T-helper 1 cell (primary cell): ENCODE measurements at places on chromosomes 3 and 15.

DNA sequence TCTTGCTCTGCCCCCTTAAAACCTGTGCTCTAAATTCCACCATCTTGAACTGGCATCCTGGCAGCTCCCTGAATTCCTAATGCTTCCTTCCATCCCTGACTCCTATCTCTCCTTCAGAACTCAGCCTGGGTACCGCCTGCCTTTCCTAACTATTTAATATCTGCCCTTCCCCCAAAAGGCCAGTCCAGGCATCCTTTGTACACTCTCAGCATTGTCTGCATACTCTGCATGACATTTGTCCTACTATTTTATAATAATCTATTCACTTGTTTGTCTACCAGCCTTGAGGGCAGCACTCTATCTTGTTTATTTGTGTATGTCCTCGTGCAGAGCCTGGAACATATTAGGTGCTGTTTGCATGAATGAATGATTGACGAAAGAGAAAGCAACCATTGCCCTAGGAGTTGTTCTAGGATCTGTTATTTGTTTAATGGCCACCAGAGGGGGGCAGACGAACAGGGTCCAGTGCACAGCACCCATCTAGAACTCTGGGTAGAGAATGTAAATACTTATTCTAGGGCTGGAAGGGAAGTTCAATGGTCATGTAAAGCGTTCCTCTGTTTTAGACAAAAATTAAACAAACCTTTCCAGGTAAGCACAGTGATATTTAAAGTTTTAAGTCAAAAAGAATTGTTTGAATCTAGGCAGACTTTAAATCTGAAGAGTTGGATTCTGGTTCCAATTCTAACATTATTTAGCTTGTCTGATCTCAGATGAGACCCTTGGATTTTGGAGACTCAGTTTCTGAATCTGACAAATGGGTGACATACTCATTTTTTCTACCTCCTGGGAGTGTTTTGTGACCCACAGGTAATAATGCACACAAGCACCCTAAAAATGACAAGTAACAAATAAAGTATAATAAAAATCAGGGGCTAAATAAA is 125.8 kb upstream of the GALNT15 start:
- no peak for DNase-seq

GRCh38 chr3:119194237-119195150 is 21.1 kb downstream of the UPK1B start:
- no peak for DNase-seq

DNA sequence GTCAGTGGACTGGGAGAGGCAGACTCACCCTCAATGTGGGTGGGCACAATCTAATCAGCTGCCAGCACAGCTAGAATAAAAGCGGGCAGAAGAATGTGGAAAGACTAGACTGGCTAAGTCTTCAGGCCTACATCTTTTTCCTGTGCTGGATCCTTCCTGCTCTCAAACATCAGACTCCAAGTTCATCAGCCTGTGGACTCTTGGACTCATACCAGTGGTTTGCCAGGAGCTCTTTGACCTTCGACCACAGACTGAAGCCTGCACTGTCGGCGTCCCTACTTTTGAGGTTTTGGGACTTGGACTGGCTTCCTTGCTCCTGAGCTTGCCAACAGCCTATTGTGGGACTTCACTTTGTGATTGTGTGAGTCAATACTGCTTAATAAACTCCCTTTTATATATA is 68.0 kb downstream of the CNTN3 start:
- no peak for DNase-seq

DNA sequence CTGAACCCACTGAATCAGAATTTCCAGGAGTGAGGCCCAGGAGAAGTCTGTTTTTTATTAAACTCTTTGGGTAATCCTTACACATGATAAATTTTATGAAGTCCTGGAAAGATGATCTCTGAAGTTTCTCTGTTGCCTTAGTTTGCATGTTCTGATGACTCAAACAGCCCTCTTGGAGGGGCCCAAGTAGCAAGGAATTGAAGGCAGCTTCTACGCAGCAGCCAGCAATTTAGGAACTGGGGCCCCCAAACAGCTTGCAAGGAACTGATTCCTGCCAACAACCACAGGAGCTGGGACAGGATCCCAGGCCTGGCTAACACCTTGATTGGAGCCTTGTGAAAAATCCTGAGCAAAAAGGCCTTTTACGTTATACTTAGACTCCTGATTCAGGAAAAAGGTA is 5.4 kb upstream of the ACP3 start:
- no peak for DNase-seq

DNA sequence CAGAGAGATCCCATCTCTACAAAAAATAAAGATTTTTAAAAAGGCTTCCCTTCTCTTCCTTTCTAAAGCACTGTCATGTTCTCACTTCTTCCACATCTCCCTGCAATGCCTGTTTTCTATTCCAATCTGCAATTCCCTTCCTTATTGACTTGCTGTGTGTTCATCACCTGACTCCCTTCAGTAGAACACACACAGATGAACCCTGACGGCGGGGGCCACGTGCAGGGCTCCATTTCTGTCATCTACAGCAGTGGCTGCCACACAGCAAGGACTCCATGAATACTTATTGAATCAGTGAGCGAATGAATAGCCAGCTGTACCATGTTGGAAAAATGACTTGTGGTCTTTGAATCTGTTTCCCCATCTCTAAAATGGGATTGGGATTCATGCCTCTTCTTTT is 26.1 kb downstream of the BHLHE40 start:
- DNase-seq: no peak

- no peak for DNase-seq
Observed at GRCh38 chr3:49313896-49314688, 25.8 kb downstream of the USP4 start.

GRCh38 chr3:175805825-175806224 is 946.7 kb downstream of the NAALADL2 start:
- no peak for DNase-seq

DNA sequence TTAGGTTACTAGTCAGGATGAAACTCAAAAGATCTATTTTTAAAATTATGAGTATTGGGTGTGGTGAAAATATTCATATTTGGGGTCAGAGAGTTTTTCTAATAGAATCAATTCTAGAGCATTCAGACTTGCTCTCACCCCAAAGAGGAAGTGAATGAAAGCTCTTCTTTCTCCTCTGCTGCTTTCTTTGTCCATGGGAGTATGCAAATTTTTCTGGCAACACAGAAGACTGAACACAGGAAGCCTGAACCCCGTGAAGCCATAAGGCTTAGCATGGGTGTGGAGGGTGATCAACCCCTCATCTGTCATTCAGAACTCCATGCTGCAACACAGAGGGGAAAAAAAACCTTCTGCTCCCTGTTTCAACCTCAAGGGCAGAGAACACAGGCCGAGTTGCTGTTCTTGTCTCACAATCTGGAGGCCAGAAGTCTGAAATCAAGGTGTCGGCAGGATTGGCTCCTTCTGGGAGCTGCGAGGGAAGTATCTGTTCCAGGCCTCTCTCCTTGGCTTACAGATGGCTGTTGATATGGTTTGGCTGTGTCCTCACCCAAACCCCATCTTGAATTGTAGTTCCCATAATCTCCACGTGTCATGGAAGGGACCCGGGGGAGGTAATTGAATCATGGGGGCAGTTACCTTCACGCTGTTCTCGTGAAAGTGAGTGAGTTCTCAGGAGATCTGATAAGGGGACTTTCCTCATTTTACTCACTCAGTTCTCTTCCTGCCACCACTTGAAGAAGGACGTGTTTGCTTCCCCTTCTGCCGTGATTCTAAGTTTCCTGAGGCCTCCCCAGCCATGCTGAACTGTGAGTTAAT is 33.7 kb upstream of the CD47 start:
- DNase-seq: peak; percentile 45

DNA sequence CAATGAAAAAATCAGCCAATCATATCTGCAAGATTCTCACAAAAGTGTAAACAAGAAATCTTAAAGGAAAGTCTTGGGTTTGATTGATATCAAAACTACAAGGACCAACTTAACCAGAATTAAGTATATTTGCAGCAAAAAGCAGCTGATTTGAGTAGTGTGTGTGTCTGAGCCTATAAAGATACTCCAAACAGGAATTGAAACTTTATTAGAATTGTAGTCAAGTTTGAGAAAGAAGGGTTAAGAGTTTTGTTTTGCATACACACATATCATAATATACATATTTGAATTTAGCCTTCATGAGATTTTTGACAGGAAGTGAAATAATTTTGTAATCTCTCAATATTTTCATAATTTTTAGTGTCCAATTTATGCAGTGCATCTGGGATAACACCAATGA is 300.1 kb downstream of the NAALADL2 start:
- DNase-seq: no peak

- DNase-seq: peak; percentile 57
Observed at GRCh38 chr3:52277071-52277964, 1.1 kb downstream of the WDR82 start.

DNA sequence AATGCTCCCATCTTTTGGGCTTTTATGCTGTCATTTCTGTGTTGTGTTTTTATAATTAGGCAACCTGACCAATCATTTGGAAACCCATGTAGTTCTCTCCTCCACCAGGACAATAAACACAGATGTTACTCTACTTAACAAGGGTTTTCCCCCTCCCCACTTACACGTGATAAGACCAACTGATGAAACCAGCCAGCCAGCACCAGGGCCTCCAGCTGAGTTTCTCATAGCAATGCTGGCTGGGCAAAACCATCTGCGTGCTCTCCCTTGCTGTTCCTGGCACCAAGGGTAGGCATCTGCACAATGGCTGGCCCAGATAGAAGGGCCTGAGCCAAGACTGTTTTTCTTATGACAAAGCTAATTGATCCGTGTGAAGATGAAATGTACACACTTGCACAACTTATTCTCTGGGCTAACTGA is 310.4 kb downstream of the PLCL2 start:
- no peak for DNase-seq

GRCh38 chr3:71785532-71786216 is 726 bp upstream of the PROK2 start:
- no peak for DNase-seq

DNA sequence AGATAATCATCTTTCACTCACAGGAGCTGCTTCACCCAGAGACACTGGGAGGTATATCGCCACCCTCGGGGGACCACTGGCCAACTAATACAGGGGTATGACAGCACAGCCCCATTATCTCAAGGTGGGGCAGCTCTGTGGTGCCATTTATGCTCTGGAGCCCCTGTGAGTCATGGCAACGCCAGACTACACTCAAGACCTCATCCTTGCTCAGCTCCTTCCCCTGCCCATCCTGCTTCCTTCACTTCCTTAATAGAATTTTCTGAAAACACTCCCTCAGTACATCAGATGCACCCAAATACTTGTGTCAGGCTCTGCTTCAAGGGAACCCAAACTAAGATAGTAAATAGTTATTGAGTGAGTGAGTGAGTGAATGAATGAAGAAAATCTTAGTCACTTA is 45.7 kb downstream of the TRIM42 start:
- no peak for DNase-seq

GRCh38 chr3:146154995-146155394 is 6.0 kb downstream of the PLOD2 start:
- DNase-seq: no peak

DNA sequence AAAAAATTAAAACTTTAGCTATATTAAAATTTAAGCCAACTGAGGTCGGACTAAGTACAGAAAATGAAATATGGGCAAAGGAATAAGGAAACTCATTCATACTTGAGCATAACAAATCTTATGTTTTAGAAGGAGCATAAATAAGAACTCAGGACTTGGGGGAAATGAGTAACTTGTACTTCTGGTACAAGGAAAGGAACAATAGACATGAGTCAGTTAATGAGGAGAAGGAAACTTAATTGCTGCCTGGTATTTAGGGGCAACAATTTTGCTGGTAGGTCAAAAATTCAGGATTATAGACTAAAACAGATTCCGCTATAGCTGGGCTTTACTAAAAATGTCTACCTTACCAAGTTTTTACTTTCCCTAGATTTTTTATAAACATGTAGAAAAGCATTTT is 113.1 kb downstream of the MYO5A start:
- no peak for DNase-seq

DNA sequence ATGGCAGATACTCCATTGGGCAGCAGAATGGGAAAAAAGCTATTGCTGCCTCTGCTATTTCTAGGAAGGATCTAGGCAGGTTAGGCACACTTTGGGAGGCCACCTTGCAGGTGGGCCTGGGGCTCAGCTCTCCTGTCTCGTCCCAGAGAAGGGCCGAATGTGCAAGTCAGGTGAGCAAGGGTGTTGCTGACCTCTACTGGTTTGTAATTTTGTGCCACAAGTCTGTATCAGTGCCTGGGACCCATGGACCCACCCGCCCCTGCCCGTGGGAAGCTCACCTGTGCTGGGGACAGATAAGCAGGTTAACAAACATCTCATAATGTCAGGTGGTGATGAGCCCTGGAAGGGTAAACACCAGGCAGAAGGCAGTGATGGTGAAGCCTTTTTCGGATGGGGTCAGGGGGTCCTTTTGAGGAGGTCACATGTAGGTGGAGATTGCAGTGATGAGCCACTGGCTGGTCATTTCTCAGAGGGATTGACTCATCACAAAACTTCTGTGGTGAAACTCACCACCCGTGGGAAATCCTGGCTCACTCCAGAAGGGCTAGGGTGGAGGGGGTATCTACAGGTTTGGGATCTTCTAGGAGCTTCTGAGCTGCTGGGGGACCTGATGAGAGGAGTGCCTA is 161.3 kb downstream of the KLF13 start:
- no peak for DNase-seq

GRCh38 chr15:94212291-94212690 is 19.1 kb upstream of the MCTP2 start:
- no peak for DNase-seq

- DNase-seq: no peak
Observed at GRCh38 chr15:85667491-85668424, 127.0 kb downstream of the KLHL25 start.

GRCh38 chr15:101497484-101498034 is 8.1 kb upstream of the PCSK6 start:
- DNase-seq: no peak

GRCh38 chr15:72319360-72319984 is 485 bp downstream of the CELF6 start:
- peak; percentile 28 for DNase-seq

GRCh38 chr3:123297627-123297899 is 95.8 kb downstream of the SEC22A start:
- DNase-seq: no peak

DNA sequence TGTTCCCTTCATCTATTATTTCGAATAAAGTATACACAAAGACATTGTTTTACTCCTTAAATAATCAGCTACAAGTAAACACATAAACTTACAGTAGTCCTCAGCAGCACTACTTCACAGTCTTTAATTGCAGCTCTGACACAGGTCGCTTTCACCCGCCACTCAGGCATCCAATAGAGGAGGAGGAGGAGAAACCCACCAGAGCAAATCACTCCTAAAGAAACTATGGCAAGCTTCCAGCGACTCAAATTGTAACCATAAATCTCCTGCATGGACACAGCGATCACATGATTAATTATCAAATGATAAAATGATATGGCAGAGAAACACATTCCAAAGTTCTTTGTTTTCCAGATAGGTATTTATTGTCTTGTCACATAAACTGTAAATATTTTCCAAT is 26.2 kb downstream of the ATP13A3 start:
- no peak for DNase-seq
